Effector memory CD4-positive, alpha-beta T cell (primary cell): ENCODE measurements at places on chromosomes 13 and 19.

GRCh38 chr13:46529216-46529919 is 23.6 kb upstream of the LRCH1 start:
- DNase-seq, result no peak

DNA sequence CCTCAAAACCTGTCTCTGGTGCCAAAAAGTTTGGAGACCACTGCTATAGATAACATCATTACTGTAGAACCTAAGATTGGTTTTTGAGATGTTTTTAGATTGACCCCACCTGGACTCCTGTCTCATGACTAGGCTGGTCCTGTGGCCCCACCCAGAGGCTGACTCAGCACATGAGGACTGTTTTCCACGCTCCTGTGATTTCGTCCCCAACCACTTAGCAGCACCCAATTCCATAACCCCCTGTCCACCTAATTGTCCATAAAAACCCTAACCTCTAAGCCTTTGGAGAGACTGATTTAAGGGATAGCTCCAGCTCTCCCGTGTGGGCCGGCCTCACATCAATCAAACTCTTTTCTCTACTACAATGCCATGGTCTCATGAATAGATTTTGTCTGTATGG is 25.6 kb upstream of the GAS6 start:
- DNase-seq, result no peak

GRCh38 chr13:110047496-110047895 is 259.5 kb downstream of the COL4A1 start:
- no peak for DNase-seq

DNA sequence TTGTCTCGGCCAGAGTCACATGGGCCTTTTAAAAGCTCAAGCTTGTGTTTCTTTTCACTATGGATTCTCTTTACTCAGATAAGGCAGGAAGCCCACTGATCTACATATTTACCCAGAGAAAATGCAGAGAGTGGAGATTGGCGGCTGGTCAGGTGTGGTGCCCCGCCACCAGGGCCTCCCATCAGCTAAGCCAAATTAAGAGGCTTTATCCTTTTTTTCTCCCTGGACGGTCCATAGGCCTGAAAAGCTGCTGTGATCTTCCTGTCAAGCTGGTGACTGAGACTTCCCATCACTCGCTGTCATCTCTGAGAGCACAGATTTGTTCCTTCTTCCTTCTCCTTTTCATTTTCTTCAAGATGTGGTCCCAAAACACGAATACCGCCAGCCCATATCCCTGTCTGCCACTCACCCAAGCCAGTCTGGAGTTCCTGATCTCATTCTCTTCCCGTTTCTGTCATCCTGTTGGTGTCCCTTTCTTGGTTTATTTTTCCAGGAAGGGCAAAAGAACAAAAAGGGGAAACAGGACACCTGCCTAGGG is 1.9 kb downstream of the SAFB start:
- no peak for DNase-seq

DNA sequence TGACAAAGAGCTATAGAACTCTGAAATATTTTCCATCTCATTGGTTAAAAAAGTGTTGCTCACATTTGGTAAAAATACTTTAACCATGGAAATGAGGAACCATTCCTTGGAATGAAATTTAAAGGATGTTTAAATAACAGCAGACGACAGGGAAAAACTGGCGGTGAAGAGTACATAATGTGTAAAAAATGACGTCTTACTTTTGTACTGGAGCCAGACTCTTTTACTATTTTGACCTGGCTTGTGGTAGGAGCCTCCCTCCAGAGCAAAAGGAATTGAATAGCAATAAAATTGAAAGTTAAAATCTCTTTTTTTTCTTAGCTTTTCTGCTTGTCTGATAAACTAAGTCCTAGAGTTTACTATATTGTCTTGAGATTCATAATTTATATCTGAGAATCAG is 426.2 kb upstream of the KLHL1 start:
- no peak for DNase-seq

GRCh38 chr13:44649104-44649428 is 72.9 kb upstream of the TSC22D1 start:
- no peak for DNase-seq

DNA sequence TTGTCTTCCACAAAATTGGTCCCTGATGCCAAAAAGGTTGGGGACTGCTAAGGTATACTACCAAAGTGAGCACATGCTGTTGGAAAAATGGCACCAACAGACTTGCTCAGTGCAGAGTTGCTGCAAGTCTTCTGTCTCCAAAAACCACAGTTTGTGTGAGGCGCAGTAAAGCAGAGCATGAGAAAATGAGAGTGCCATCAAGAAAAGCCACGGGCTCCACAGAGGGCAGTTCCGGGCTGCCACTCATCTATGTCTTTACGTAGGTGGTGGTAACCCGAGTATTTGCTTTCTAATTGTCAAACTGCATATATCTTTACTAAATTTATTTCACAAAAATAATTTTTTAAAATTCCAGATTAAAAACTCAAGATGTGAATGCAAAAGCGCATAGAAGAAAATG is 123.8 kb downstream of the RNF17 start:
- no peak for DNase-seq

DNA sequence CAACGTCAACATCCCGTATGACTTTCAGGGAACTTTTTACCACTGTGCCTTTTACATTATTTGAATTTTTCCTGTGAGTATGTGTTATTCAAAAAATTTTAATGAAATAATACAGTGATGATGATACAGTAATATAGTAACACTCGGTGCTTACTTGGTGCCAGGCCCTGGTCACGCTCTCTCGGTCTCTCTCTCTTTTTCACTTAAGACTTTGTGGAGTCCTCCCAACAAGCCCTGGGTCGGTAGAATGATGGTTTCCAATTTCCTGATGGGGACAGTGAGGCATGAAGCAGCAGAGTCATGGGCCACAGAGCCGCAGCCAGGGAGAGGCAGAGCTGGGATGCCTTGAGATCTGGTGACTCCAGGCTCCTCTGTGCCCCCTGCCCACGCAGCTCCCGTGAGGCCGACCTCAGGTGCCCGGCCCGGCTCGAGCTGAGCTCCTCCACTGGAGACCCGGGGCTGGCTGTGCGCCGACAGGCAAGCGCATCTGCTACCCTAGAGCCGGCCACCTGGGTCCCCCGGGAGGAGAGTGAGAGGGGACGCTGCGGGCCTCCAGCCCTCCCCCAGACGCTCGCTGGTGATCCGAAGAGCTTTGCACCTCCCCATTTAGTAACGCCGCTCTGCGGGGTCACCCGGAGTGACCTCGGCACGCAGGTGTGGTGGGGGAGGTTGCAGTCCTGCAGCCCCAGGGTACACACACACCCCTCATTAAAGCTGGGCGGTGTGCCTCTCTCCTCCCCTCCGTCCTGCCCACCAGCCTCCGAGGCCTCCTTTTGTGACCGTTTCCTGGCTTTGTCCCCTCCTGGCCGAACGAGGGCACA is 4.4 kb upstream of the SBK3 start:
- no peak for DNase-seq

GRCh38 chr19:55042688-55043087 is 4.6 kb upstream of the GP6 start:
- no peak for DNase-seq

GRCh38 chr13:42906257-42906656 is 85.8 kb downstream of the EPSTI1 start:
- no peak for DNase-seq

DNA sequence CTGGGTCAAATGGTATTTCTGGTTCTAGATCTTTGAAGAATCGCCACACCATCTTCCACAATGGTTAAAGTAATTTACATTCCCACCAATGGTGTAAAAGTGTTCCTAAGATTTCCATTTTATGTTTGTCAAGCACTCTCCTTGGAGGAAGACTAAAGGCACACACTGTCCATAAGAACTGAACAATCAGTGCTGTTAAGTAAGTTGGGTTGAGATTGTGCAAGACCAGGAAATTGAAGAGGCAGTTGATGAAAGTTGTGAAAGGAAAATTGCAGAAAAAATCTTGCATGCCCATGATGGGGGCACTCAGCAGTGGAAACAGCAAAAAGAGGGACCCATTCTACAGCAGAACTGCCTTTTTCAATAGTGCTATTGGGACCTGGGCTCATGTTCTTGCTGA is 323.6 kb downstream of the DLEU7 start:
- no peak for DNase-seq

- no peak for DNase-seq
These were observed 484.5 kb downstream of the COG6 start for GRCh38 chr13:40139896-40140520.

DNA sequence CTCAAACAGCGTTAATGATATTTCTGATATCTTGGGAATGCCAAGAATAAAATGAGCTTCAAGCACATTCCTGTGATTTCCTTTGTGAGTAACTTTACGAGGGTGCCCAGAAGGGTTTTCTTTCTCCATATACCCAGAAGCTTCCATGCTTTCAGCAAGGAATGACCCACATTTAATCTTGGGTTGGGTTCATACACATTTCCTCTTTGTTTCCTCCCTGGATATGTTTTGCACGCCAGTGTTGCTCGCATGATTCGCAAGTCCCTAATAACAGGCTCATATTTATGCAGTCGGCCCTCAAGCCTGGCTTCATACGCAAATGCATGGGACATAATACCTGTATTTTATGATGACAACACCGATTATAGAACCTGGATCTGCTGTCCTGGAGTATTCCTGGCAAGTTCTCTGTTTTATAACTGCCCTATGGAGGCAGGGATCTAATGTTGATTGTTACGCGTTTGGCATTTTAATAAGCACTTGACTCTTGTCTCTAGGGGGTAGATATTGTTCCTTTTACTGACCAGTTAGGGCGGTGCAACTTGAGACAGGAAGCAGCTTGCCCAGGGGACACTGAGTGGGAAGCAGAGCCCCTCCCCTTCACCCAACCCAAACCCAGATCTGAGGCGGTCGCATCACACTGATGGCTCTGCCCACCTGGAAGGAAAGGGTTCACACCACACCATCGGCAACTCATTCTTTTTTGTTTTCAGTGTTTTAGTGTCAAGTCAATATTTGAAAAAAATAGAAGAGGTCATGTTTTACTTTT is 220.4 kb upstream of the SOX1 start:
- no peak for DNase-seq

DNA sequence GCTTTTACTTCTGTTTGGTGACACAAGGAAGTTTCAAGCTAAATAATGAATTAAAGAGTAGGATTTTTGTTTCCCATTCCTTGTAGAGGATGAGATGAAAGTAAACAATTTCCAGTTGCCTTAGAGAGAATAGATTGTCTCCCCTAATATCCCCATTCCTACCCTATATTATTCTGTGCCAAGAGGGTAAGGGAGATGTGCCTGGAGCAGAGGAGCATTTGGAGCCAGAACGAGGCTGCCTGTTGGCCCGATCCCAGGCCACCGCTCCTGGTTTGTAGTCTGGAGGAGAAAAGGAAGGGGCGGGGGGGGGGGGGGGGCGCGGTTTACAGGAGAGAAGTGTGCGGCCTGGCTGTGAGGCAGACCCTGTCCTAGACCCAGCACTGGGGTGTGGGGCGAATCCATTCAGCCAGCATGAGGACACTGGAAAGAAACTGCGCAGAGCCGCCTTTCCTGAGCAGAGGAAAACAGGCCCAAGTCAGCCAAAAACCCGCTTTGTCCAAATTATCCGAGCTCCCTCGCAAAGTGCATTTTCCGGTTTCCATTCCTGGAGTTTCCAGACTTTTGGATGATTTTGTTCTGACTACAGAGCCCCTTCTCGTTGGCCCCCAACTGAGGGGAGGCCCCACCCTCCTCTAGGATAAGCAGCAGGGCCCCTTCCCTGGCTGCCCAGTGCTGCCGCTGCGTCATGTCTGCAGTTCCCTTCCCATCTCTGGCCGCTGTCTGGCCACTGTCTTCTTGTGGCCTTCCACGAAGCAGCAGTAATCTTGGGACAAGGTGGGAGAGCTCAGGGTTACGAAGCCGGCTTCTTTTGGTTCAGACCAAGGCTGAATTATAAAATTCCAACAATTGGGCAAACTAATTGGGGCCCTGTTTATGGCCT is 23.0 kb downstream of the NFIX start:
- DNase-seq, result no peak

GRCh38 chr13:25783601-25784024 is 268.2 kb downstream of the SHISA2 start:
- no peak for DNase-seq

GRCh38 chr19:45138303-45138751 is 22.5 kb downstream of the NKPD1 start:
- DNase-seq, result no peak

DNA sequence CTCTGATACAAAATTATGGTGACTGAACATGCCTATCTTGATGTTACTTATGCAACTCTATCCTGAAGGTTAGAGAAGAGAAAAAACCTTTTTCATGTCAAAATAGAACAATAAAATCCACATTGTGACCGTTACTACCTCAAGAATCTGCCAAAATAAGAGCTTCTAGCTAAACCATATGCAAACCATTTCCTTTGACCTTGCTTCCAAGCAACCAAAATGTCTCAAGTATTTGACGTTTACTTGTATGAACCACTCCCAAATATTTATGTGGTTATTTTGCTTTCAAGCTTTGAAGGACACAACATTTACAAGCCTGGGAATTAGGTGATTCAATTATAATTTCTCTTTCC is 13.9 kb downstream of the FOXO1 start:
- no peak for DNase-seq

DNA sequence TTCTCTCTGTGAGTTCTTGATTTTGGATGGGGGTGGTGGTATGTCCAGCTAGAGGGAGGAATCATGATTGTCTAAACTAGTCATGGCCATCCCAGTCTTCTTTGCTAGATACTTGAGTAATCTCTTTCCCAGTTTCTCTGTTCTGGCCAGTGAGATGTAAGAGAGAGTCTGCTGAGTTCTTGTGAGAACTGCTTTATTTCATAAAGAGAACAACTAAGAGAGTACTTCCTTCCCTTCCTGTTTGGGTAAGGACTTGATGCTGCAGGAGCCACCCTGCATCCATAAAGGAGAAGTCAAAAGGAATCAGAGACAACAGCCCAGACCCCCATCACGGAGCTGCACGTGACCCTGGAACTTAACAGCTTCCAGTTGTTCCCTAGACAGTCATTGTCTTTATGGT is 3.0 kb upstream of the RASL11A start:
- DNase-seq, result no peak

DNA sequence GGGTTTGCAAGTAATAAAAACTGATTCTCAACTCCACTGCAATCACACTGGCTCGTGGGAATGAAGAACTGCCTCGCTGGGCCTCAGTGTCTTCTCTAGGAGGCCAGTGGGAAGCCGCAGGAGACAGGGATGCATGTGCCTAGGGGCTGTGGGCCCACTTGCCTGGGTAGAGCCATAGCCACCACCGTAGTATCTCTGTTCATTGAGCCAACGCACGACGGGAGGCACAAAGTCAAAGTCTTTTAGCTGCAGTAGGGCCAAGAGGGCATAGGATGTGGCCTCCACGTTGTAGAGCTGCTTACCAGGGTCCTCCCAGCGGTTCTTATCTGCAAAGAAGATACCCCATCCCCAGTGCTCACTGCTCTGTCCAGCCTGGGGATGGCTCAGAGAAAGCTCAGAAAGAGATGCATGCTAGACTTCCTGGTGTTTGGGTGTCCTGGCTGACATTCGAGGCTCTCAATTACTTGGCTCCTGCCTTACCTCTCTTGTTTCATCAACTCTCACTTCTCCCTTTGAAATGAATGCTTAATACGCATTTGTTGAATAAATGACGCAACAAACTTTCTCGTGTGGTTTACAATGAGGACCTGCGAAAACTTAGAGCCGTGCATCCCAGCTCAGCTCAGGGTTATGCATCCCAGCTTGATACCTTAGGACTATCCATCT is 16.1 kb upstream of the TNFSF14 start:
- DNase-seq, result no peak

GRCh38 chr19:6041071-6041470 is 63.1 kb upstream of the RANBP3 start:
- no peak for DNase-seq

GRCh38 chr19:17337675-17338432 is 501 bp downstream of the GTPBP3 start:
- no peak for DNase-seq
